DND-41 (cell line): ENCODE measurements at places on chromosomes 3 and 15.

GRCh38 chr3:132555306-132556035 lies 41.6 kb upstream of the ACKR4 start:
- no peak for DNase-seq

DNA sequence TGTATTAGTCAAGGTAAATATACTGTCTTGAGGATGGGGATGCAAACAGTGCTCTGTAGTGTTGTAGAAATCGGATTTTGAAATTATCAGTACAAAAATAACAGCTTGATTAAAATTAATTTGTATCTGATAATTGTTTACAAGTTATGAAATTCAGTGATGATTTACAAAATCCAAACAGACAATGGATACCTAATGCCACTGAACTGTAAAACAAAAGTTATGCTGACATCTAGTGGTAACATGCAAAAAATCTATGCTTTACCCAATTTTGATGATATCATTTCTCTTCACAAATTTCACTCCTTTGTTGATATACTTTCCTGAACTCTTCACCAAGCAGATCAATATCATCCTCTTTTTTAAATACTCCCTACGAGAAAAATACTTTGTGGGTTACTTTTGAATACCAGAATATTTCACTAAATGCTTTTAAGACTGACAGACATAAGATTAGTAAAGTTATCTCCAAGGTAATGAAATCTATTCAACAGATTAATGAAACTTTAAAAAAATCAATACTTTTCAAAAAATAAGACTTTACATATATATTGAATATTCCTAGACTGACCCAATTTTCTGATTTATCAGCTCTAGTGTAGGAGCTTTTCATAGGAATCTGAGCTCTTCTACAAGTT lies 36.0 kb downstream of the MNS1 start:
- no peak for DNase-seq

GRCh38 chr3:134186391-134186790 lies 64.3 kb downstream of the RYK start:
- DNase-seq, result no peak

DNA sequence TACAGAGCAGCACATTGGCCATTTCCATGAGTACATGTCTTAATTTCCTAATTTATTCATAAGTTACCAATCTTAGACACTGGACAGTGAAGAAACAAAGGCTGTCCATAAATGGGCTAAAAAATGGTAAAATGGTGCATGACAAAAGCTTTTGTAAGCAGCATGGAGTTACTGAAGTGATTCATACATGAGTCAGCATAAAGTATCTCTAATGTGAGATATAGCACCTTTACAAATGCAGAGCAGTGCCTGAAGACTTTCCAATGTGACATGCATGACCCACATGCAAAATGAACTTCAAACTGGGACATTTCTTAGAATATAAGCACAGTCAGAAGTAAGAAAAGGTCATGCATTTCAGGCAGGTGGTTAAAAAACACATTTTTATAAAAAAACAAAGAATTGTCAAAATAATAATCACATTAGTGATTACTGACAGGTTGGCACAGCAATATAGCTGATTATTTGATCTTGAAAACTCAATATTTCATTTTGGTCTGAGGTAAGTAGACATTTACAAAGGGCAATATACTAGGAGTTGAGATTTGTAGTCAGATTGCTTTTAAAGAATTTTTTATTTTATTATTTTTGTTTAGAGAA lies 299.3 kb downstream of the PLCL2 start:
- DNase-seq, result no peak

- DNase-seq, result no peak
Measured at GRCh38 chr15:64854041-64854440, 12.3 kb downstream of the PLEKHO2 start.

DNA sequence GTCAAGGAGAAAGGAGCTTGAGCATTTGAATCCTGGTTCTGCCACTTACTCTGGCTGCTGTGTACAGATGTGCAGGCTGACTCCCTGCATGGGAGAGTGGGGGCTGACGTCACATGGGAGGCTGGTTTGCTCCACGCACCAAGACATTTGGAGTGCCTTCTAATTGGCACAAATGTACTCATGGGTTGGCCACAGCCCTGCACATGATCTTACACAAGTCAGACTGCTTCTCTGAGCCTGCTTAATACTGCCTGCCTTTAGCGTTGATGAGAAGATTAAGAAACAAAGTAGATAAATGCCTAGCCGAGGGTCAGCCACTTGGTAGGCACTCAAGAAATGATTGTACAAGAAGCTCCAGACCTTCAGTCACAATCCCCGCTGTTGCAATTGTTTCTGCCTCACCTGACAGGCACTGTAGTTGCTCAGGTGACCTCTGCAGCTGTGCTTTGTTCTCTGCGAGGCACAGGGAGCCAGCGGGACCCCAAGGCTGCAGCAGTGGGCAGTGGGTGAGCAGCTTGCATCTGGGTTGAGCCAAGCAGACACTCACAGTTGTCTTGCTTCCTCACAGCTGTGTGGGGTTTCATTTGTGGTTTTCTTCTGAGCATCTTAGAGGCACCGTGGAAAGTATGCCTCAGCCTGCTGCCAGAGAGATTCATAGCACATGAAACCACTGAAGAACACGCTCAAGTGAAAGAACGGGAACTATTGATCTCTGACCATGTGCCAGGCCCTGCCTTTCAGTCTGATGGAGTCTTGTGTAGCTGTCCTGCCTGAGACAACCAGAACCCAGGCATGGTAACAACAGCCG lies 33.1 kb downstream of the GRK7 start:
- peak; percentile 88 for DNase-seq

DNA sequence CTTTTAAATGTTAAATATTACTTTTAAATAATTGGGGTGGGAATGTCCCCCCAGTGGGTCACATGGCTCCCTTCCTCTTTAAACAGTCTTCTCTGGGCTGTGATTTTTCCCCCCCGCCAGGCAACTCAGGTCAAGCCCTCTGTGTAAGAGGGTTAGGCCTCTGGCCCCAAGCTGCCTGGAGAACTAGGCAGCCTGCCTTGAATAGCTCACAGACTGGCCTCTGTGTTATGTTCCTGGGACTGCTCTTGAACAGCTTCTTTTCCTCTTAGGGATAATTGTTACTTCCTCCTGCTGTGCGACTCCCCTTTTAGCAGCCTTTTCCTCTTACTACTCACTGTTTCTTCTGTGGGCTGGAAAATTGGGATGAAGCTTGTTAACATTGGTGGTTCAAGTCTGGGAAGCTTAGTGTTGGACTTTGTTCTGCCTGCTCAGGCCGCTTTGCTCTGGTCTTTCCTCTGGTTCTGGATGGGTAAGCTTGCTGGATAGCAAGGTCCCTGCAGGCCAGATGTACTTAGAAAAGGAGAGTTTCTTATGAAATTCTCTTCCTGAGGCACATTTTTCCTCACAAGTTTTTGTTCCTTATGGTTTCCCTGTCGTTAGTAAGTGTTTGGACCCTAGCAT lies 2.2 kb downstream of the TEX264 start:
- DNase-seq, result no peak

GRCh38 chr3:126567696-126568438 lies 9.1 kb upstream of the C3orf22 start:
- no peak for DNase-seq

DNA sequence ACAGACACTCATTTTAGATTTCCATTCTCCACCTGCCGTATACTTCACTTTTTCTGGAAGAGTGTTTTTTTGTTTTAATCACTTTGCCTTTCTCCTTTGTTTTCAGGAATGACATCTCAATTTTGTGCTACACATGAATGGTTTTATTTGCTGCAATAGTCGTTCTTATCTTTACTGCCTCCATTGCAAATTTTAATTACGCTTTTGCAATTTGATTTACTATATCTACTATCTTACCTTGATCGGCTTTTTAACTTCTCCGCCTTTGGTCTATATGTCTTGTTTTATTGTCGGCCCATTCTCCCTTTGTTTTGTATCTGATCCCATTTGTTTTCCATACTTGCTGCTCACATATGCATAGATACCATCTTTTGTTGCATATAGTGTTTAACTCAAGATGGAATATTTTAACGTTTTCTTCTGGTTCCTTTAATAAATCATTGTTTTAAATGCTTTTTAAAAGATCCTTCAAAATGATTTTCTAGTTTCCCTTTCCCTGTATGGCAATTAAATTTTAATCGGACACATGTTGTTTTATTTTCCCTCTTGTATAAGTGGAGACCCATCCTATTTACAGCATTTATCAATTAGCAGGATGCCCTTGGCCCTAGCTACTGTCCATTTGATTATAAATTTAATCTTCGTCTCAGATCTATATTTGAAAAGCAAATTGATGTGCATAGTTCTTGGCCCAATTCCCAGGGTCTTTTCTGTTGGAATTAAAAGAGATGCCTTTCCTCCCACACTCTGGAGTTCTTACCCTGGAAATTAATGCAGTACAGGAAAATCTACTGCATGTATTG lies 97.2 kb upstream of the CNTN4 start:
- no peak for DNase-seq

DNA sequence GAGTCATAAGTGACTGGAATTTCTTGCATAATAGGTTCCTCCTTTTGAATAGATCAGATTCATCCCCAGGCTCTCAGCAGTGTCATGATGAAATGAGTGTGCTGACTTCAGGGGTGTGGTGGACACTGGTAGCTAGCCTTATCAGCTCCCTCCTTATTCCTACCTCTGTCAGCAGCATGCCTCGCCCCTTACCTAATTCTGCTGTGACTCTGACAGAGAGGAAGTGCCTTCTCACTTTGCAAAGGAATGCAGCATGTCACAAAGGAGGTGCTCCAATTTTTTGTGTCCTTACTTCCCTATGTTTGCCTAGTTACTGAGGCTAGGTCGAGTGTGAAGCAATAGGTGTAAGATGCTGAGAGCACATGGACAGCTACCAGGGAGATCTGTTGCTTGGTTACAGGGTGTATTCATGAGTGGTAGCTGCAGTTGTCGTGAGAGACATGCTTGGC lies 90.6 kb downstream of the TNFAIP8L3 start:
- DNase-seq, result no peak

- no peak for DNase-seq
Measured at GRCh38 chr3:52090131-52090932, 34.0 kb upstream of the DUSP7 start.

DNA sequence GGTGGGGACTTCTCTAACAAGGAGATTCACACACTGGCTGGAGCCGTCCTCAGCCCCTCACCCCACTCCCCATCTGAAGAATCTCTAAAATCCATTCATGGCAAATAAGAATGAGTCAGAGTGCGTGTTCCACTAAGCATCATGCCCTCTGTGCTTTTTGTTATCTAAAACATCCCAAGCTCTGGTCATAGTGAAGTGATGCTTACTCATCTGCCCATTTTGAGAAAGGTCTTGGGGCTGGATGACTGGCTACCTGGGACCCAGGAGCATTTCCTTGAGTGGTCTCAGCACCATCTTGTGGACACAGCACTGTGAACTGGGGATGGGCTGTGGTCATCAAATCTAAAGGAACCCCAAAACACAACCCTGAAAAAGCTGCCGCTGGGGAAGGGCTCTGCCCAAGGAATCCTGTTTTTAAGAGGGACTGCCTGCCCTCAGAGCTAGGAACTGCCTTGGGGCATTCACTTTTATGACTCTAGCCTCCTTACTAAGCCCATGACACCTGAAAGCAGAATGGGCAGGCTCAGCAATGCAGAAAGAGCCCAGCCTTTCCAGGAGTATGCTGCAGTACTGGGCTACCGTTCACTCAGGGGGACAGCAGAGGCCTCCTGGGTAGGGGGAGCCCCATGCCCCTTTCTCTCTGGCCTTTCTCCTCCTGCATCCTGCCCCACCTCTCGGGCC lies 53.5 kb downstream of the ZBTB38 start:
- no peak for DNase-seq

GRCh38 chr3:61601831-61602230 lies 40.5 kb downstream of the PTPRG start:
- no peak for DNase-seq

DNA sequence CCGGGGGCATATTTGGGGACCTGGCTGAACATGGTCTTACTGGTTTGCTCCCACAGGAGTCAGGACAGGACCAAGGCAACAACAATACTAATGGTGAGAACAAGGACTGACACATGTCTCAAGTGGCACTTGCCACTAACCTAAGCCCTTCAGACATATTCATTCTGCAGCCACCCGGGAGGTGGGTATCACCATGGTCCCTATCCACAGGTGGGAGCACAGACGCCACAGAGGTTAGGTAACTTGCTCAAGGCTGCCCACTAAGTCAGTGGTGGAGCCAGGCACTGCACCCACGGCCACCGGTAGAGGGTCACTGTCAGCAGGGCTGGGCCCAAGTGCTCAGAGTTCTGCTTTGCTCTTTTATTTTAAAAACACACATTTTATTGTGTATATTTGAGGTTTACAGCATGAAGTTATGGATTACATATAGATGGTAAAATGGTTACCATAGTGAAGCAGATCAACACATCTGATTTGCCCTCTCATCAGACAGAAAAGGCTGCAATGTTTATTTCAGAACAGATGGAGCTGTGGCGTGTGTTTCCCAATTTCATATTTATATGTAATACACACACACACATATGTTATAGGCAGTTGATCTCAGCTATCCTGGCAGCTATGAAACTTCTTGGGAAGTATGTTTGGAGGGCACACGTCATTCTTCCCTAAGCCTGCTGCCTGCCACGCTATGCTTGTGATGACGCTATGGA lies 30.0 kb upstream of the SLC41A3 start:
- no peak for DNase-seq

- DNase-seq, result no peak
Measured at GRCh38 chr3:126937533-126937932, 45.4 kb upstream of the PLXNA1 start.

- no peak for DNase-seq
Measured at GRCh38 chr3:10926256-10926810, 66.2 kb upstream of the SLC6A1 start.

- no peak for DNase-seq
Measured at GRCh38 chr3:61924090-61924735, 362.8 kb downstream of the PTPRG start.

DNA sequence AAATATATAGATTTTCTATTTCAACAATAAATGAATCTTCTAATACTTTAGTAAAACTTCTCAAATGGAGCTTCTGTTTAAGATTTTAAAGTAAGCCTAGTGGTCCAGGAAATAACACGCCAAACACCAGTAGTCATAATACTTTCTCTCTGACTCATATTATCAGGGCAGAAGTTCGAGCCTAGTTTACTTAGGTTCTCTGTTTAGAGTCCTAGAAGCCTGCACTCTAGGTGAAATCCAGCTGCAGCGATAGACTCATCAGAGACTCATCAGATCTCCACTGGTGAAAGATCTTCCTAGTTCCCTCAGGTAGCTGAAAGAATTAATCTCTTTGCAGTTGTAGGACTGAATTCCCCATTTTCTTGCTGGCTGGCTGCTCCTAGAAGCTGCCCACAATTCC lies 552.5 kb upstream of the ROBO2 start:
- DNase-seq, result no peak

GRCh38 chr15:59322056-59322759 lies 50.5 kb downstream of the MYO1E start:
- DNase-seq, result no peak
